ENCODE measurements at places on chromosomes 5 and 9.

DNA sequence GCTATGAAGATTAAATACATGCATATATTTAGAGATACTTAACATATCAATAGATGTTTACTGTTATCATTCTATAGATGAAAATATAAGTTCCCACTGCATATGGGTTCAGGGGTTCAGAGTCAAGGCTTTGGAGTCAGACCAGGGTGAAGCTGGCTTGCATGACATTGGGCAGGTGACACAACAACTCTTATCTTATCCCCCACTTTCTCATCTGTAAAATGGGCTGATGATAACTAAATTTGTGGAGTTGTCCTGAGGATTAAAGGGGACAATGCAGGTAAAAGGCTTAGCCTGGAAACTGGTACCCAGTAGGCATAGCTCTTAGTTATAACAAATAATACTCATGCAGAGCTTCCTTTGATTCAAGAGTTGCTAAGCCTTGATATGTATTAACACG is 72.6 kb upstream of the BRINP1 start:
- no peak for DNase-seq

DNA sequence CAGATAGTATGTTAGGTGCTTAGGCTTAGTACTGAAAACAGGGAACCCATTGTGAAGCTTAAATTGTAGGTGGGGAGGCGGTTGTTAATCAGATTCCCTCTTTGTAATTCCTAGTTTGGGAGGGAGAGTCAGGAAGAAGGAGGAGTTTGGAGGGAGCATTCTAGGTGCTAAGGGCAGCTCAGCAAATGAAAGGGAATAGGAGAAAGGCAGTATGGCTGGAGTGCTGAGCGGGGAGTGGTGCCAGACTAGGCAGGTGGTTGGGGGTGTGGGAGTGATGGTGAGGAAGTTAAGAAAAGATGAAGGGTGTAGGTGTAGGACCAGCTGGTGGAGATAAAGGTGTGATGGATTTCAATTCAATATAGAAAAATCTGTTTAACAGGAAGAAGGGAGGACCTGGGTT is 11.1 kb upstream of the GARNL3 start:
- no peak for DNase-seq

DNA sequence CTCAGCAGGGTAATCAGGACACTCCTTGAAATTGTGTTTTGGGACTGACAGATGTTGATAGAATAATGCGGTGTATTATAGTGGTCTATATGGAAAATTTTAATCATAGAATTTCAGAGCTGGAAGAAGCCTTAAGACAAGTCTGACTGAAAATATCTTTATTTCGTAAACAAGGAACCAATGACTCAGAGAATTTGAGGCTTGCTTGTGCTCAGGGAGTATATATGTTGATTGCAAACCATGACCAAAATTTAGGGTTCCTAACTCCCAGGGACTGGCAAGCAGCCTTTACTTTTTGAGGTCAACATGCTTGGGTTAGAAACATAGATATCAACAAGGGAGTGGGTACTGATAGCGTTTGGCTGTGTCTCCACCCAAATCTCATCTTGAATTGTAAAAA is 287.2 kb downstream of the CD180 start:
- no peak for DNase-seq

DNA sequence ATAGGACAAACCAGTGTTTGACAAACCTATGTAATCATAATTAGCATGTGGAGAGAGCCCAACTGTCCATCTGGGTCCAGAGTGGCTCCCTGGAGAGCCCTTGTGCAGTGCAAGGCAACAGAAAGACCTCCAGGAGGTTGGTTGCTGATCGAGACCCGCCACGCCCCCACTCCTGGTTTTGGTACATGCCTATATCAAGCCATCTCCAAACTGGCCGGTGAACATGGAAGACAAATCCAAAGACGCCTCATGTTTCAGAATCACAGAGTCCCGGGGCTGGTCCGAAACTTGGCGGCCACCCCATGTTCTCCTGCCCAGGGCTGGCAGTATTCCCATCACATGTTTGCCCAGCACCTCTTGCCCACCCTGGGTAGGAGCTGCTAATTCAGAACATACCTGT is 140.2 kb downstream of the PAX5 start:
- no peak for DNase-seq

DNA sequence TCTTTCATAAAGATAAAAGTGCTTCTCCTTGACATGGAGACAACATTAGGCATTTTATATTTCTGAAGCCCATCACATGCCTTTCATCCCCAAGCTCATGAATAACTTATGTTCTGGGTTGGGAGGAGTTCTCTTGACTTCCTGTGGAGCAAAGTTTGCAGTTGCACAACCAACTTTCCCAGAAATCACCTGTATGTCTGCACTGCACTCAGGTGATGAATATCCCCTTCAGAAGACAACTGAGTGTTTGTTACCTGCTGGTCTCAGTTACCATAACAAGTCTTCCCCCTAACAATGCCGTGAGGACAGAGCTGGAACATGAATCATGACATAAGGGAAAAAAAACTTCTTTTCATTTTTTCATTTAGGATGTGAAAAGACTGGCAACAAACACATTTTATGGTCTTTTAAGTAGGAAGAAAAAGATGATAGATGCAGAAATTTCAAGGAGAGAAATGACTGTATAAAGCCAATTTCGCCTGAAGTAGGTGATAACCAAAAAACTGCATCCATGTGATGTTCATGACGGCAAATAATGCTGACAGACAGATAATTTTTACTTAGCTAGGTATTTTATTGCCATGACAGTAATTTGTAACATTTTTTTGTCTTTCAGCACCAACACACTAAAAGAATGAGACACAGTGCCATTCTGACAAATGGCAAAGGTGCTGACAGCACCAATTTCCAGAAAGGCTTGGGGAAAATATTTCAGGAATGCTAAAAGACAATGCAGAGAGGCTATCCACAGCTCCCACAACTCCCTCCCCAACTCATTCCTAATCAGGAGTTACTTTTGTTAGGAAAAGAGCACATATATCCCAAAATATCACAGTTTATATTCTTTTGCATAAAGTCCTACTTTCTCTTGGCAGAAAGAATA is 656.3 kb downstream of the PRELID2 start:
- DNase-seq, result no peak

- no peak for DNase-seq
Observed at GRCh38 chr5:141298376-141298775, 5.5 kb downstream of the SLC25A2 start.

DNA sequence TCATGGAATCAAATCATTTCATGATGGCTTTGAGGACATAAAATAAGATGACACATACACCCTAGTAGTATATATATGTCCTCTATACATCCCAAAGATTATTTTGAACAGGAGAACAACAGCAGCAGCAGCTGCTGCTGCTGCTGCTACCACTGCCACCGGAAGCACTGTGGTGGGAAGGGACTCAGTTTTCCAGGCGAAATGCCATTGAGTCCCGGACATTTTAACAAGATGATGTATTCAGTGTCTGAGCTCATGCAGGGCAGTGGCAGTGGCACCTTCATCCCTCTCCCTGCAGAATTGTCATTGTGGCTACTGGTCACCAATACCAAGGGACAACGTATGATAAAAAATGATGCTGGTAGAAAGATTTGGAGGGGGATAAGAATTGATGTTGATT is 151.3 kb downstream of the CHSY3 start:
- DNase-seq, result no peak

DNA sequence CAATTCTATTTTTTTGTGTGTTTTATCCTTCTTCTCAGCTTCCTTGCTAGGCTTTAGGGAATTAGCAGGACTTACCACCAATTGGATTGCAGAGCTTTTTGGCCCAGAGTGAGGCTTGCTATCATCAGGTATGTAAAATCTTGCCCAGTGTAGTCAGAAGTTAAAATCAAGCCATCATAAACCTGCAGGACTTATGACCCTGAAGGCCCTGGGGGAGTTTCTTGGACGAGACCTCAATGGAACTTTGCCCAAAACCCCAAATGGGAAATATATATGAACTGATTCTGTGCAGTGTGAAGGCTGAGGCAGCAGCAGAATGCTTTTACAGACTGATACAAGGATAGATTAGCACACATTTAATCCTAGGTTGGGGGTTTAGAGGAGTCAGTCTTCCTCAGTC is 287.0 kb downstream of the SH3GL2 start:
- no peak for DNase-seq

GRCh38 chr9:75811692-75812091 is 78.8 kb upstream of the PCSK5 start:
- no peak for DNase-seq

- no peak for DNase-seq
Observed at GRCh38 chr9:78278177-78278777, 18.6 kb upstream of the PSAT1 start.

GRCh38 chr5:147750065-147750464 is 32.5 kb downstream of the JAKMIP2 start:
- peak; percentile 30 for DNase-seq

DNA sequence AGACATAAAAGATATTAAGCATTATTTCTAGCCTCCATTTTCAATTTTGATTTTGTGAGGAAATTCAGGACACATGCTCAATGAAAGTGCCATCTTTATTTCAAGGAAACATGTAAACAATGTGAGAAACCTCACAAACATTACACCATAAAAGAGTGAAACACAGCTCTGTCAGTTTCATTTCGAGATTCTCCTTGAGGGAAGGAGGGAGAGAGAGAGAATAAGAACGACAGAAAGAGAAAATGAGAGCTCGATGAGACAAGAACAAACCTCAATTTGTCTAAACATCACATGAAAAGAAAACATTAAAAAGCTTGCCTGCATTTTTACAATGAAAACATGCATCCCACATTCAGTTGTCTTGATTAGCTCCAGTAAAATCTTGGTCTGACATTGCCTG is 553.5 kb upstream of the MEF2C start:
- DNase-seq, result no peak

- DNase-seq, result no peak
Observed at GRCh38 chr5:35182910-35183535, 47.3 kb downstream of the PRLR start.

- DNase-seq, result no peak
Observed at GRCh38 chr5:30832519-30832918, 361.0 kb upstream of the CDH6 start.

DNA sequence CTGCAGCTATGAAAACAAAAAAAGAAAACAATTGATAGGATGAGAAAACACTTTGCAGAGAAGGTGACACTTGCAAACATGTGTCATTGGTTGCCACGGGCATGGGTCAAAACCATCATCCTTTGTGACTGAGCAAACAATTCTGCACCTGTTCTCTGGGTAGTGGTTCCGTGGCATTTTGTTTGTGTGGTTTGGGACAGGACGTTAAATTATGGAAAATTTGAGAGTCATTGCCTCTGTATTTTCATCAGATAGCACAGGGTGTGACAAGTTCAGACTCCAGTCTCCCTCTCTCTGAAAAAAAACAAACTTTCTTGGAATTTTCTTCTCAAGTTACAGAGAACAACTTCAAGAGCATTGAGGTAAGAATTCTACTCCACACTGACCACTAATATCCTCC is 113.4 kb upstream of the HMHB1 start:
- peak; percentile 11 for DNase-seq

GRCh38 chr5:152097128-152097527 is 172.5 kb upstream of the GLRA1 start:
- no peak for DNase-seq

DNA sequence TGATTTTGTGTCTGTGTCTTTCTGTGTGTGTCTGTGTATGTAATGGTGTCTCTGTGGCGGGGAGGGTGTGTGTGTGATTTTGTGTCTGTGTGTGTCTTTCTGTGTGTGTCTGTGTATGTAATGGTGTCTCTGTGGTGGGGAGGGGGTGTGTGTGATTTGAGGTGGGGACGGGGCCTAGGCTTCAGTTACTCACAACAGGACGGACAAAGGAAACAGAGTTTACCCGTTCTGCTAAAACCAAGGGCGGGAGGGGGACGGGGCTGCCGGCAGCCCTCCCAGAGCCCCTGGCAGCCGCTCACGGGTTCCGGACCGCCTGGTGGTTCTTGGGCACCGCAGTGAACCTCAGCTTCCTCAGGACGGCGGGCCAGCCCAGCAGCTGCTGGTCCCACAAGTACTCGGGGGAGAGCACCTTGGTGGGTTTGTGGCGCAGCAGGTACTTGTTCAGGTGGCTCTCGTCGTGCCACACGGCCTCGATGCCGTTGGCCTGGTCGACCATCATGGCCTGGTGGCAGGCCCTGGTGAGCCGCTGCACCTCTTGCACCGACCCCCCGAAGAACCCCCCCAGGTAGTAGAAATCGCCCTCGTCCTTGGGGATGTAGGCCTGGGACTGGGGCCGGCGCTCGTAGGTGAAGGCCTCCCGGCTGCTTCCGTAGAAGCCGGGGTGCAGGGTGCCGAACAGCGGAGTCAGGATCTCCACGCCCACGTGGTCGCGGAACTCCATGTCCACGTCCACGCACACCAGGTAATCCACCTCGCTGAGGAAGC is 19.4 kb downstream of the ABO start:
- DNase-seq, result no peak

DNA sequence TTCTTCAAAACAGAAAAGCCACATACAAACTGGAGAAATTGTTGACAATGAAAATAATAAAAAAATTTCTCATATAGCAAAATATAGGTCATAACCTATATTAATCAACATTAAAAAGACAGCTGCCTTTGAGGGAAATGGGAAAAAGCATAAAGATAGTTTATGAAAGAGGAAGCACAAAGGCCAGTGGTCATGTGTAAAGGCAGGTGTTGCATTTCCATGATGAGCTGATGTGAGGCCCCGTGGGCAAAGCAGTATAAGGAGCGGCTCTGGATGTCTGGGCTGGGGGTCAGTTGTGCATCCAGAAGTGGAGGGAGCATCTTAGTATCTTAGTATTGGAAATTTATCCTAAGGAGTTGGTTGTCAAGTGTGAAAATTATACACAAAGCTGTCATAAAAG is 18.3 kb downstream of the NDUFS6 start:
- DNase-seq, result no peak

Measured in NCI-H510A treated with DMSO at 0.1 percent for 48 hours (cell line).